ENCODE measurements at places on chromosomes 11 and 22. TPM values are rescaled to one million over a fixed set of nuclear protein-coding genes. Genes with fewer than 3 reads are reported as not detected.
A peak's percentile ranks its signal among the peaks of the same experiment; 100 is the strongest.

- peak; percentile 66 for DNase-seq
Measured at GRCh38 chr22:45319324-45319685, 9.6 kb downstream of the FAM118A start.

- DNase-seq, result peak; percentile 99
Measured at GRCh38 chr11:3797329-3798090, at the start of gene NUP98. TSS of gene NUP98 (minus strand) at chr11:3797554. CDS start at chr11:3782117, 15,437 bp downstream.

DNA sequence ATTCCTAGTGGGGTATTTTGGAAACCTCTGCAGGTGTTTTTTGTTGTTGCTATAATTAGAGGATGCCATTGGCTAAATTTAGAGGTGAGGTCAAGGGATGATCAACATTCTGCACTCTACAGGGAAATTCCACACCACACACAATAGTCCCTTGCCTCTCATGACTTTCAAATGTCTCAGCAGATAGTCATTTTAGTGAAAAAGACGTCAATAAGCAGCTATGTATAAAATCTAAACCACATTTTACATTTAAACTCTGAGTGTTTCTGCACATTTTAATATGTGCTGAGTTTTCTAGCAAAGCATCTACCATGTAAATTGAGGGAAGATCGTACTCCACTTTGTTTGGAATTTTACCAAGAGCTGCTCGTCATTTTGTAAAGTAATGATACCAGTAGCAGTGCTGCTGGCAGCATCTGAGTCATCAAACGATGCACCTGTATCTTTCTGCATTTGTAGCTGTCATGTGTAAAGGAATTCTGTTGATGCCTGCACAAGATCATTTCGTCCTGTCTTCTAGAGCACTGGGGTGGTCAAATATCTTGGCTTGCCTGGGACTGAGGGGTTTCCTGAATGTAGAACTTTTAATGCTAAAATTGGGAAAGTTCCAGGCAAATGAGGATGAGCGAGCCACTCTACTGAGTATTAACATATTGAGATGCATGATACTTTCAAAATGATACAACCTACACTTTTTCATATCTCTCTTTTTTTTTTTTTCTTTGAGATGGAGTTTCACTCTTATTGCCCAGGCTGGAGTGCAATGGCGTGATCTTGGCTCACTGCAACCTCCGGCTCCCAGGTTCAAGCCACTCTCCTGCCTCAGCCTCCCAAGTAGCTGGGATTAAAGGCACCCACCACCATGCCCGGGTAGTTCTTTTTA, 414.5 kb upstream of the SYN3 start:
- no peak for DNase-seq

- DNase-seq, result peak; percentile 21
Measured at GRCh38 chr11:66100272-66101065, 30.4 kb downstream of the PACS1 start.

- DNase-seq, result no peak
Measured at GRCh38 chr11:85114786-85115185, 512.4 kb downstream of the DLG2 start.

GRCh38 chr11:14908214-14908880, 16.3 kb upstream of the CYP2R1 start:
- peak; percentile 70 for DNase-seq

DNA sequence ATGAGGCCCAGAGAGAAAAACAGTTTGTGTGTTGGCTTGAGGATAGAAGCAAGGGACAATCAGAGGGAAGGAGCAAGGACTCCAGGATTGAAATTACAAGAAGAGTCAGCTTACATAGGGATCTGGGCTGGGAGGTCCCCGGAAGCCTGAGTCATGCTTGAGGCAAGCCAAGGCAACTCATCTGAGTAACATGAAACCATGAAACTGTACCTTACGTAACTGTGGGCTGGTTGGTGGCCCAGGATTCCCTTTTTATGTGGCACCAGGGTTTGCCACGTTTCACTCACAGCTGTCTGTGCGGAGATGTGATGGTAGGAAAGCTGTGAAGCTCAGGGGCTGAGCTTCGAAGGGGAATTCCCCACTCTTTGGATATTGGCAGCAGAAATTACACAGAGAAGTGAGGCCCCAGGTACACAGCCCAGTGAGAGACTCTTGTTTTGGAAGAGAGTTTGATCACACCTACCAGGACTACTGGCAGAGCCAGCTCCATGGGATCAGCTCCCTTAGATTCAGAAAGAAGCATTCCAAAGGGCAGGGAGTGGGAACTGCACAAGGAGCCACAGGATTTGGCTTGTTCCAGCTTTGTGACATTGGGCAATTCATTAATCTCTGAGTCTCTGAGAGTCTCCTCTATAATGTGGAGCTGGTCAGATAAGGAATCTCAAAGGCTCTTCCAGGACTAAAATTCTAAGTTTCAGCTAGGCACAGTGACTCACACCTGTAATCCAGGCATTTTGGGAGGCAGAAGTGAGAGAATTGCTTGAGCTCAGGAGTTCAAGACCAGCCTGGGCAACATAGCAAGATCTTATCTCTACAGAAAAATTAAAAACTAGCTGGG, 7.8 kb downstream of the SLC5A1 start:
- DNase-seq, result peak; percentile 63

The C22orf31 gene
- total RNA-seq, result not detected

The SMC1B gene
- not detected for total RNA-seq

Measured in SJCRH30 (cell line).